Occipital lobe (tissue), 3 donors: ENCODE measurements at places on chromosomes 11 and 22.

GRCh38 chr11:118845369-118845768 is 38.3 kb upstream of the CXCR5 start:
- DNase-seq = no peak

DNA sequence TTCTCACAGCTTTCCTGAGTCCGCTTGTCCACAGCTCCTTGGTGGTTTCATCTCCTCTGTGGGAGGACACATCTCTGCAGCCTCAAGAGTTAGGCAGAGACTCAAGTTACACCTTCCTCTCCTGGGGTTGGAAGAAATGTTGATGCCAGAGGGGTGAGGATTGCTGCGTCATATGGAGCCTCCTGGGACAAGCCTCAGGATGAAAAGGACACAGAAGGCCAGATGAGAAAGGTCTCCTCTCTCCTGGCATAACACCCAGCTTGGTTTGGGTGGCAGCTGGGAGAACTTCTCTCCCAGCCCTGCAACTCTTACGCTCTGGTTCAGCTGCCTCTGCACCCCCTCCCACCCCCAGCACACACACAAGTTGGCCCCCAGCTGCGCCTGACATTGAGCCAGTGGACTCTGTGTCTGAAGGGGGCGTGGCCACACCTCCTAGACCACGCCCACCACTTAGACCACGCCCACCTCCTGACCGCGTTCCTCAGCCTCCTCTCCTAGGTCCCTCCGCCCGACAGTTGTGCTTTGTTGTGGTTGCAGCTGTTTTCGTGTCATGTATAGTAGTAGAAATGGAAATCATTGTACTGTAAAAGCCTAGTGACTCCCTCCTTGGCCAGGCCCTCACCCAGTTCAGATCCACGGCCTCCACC is 11.7 kb downstream of the RASD2 start:
- no peak for DNase-seq

GRCh38 chr11:2213384-2213842 is 41.8 kb upstream of the TH start:
- no peak for DNase-seq

DNA sequence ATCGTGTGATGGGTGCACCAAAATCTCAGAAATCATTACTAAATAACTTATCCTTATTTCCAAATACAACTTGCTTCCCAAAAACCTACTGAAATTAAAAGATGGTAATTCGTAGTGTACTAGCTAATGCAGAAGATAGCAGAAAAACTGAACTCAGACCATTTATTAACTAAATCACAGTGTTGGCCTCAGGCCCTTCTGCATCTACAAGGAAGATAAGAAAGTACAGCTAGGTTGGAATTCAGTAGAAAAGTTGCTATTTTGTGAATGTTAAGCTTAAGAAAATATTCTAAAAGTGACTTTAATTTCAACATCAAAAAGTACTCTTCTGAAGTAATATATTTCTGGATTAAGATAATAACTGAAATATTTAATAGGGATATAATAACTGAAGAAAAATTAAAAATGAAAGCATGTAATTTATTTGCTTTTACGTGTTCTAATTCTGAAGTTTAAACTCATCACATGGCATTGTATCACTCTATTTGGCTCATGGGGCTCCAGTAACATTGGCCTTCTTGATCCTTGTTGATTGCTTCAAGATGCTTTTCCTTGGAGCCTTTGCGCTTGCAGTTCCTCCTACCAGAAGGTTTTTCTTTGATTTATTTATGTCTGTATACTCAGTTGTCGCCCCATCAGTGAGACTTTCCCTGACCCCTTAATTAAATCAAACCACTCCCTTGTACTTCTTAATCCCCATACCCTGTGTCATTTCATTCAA is 847.9 kb upstream of the ANO3 start:
- DNase-seq = no peak

DNA sequence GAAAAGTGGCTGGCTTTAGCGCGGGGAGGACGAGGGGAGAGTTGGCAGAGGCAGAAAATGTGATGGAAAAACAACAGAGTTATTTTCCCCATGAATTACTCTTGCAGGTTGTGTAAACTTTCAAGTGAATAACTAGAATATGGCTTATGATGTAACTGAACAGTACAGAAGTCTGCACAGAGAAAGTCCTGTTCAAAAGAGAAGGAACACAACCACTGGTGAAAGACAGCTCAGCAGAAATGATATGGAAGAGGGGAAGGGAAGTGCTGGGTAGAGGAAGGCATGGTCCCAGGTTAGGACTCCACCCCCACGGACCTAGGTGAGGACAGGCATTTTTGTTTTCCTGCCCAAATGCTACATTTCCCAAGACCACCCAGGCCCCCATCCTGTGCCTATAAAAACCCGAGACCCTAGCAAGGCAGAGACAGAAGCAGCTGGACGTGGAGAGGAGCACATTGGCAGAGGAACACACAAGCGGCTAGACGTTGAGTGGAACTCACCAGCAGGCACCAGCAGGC is 77.7 kb downstream of the MAML2 start:
- DNase-seq = no peak
